ENCODE measurements at places on chromosomes 5 and 9.

DNA sequence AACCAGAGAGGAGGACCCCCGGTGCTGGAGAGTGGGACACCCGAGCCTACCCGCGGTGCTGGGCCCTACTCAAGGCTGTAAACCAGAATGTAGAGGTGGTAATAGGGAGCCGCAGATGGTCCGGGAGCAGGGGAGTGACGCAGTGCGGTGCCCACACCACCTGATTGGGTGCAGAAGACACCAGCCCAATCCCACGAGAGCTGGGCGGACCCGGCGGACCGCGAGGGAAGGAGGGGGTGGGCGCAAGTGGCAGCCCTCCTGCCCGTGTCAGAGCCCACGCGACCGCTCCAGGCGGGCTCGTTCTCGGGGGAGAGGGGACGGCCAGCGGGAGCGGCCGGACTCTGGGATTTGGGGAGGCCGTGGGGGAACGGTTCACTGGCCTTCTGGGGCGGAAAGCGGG, 71.2 kb downstream of the C9orf50 start:
- DNase-seq: peak; percentile 73

GRCh38 chr5:26761045-26761444, 277.3 kb downstream of the CDH9 start:
- no peak for DNase-seq

- DNase-seq: peak; percentile 94
Measured at GRCh38 chr5:6158974-6159831, 219.1 kb downstream of the MED10 start.

DNA sequence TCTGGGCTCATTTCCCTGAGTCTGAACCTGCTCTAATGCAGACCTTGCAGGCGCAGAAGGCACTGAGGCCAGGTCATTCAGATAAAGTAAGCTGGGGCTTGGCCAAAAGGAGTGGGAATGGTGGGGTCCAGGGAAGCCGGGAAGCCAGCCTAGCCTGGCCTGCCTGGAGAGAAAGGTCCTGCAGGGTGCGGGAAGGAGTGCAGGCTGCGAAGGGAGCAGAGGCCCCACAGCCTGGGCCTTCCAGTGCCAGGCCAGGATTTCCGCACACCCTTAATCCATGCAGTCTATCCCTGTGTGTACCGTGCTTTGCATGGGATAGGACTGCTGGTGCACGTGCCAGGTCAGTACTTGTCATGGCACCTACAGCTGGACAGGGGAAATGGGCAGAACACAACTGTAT, 3.6 kb upstream of the STING1 start:
- no peak for DNase-seq

DNA sequence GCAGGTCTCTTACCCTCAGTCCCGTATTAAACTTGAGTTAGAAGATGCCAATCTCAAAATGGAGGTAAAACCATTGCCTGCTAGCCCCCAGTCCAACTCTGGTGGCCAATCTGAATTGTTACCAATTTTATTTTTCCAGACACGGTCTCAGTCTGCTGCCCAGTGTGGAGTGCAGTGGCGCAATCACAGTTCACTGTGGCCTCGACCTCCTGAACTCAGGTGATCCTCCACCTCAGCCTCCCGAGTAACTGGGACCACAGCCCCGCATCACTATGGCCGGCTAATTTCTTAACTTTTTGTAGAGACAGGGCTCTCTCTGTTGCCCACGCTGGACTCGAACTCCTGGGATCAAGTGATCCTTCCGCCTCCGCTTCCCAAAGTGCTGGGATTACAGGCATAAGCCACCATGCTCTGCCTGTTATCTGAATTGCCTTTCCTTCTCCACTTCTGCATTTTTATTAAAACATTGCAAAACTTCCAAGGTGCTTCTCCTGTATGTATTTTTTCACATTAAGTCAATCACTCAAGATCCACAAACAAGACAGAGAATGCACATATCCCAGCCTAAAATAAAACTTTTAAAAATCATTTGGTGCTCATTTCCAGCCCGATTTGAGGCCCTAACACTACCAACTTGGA, 2.3 kb downstream of the FANCC start:
- no peak for DNase-seq

DNA sequence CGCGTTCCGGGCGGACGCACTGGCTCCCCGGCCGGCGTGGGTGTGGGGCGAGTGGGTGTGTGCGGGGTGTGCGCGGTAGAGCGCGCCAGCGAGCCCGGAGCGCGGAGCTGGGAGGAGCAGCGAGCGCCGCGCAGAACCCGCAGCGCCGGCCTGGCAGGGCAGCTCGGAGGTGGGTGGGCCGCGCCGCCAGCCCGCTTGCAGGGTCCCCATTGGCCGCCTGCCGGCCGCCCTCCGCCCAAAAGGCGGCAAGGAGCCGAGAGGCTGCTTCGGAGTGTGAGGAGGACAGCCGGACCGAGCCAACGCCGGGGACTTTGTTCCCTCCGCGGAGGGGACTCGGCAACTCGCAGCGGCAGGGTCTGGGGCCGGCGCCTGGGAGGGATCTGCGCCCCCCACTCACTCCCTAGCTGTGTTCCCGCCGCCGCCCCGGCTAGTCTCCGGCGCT, at the start of gene DAPK1:
Gene DAPK1 (plus strand): TSS at position 264 of the 442 bp plus-strand sequence. CDS start 1,211 bp downstream, outside the sequence.
- DNase-seq: peak; percentile 38

GRCh38 chr9:120713257-120714087, 798 bp downstream of the MEGF9 start:
- no peak for DNase-seq

GRCh38 chr5:143559586-143560109, 156.2 kb upstream of the NR3C1 start:
- no peak for DNase-seq

- no peak for DNase-seq
Measured at GRCh38 chr5:180128671-180129261, 57.2 kb upstream of the RNF130 start.

DNA sequence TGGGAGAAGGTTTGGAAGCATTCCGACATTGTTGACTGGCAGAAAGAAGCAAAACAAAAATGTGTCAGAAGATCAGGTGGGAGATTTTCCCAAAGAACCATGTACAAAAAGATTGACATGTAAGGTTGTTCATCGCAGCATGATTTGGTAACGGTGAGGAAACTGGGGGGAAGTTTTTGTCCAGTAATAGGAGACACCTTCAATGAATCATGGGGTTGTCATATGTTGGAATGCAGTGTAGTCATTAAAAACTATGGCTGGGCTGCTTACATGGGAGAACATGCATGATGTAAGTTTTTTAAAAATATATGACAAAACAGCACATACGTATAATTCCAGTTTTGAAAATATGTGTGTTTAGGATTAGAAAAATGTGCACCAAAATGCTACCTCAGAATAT, 50.5 kb downstream of the HSD17B3 start:
- DNase-seq: no peak

DNA sequence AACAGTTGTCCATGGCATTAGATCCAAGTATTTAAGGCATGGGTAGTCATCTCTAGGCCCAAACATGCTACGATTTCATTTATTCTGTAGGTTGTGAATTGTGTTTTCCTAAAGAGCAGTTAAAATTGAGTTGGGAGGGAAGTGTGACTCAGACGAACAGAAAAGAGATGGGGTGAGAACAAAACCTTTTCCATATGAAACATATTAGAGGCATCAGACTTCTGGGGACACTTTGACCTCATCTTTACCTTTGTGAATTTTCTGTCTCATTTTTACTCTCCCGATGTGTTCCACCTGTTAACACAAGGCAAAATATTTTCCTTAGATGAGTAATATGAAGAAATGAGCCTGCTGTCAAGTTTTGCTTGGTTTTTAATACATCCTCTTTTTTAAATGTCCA, 181.3 kb downstream of the ESM1 start:
- no peak for DNase-seq

All from choroid plexus epithelial cell (primary cell).